ENCODE measurements at places on chromosomes 11 and 22. TPM values are rescaled to one million over a fixed set of nuclear protein-coding genes. Genes with fewer than 3 reads are reported as not detected.

- DNase-seq: no peak
Measured at GRCh38 chr11:12167061-12168000, 56.9 kb downstream of the MICAL2 start.

- DNase-seq: no peak
Measured at GRCh38 chr11:105719073-105719822, 109.4 kb downstream of the GRIA4 start.

DNA sequence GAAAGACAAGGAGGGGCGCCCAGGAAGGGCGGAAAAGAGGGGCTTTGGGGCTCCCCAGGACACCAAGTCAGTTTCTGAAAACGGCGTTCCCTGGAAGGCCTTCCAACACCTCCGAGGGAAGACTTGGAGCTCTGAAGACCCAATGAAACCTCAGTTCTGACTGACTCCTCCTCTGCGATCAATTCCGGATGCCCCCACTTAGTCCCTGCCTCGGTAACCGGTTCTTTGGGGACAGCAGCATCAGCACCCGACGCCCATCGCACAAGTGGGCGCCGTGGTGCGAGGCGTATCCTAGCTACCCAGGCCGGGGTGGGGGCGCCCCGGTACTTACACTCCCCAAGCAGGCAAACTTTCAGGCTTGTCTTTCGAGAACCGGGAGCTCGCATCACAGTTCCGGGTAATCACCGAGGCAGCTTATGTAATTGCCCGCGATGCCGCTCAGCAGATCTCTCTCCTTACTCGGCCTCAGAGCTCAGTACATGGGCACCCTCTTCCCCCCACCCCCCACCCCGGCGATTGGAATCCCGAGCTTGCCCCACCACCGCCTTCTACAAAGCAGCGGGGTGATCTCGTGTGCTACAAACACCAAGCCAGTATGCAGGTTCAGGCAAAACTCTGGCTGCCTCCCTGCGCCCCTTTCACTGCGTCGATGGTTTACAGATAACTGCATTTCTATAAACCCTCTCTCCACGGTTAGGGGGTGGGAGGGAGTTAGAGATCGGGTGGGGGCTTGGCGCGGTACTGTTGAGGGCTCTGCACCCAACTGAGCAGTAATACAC, 2.0 kb downstream of the TENM4 start:
- no peak for DNase-seq

The KREMEN1 gene
- 0.23 TPM for total RNA-seq

- DNase-seq: no peak
Measured at GRCh38 chr11:124167826-124168231, 15.3 kb upstream of the OR10D3 start.

GRCh38 chr11:119347242-119347641, 737 bp upstream of the MFRP start:
- no peak for DNase-seq

GRCh38 chr11:11660363-11660740, 38.5 kb upstream of the GALNT18 start:
- DNase-seq: no peak

The ARHGAP42 gene
- total RNA-seq: 6.0 TPM

DNA sequence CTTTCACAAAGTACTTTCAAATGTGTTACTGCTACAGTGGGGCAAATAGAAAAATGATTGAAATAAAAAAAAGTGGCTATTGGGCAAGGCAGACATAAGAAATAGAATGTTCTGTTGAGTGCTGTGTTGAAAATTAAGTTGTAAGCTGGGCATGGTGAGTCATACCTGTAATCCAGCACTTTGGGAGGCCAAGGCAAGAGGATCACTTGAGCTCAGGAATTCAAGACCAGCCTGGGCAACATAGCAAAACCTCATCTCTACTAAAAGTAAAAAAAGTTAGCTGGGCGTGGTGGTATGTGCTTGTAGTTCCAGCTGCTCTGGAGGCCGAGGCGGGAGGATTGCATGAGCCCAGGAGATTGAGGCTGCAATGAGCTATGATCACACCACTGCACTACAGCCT, 26.9 kb upstream of the LDHA start:
- no peak for DNase-seq

DNA sequence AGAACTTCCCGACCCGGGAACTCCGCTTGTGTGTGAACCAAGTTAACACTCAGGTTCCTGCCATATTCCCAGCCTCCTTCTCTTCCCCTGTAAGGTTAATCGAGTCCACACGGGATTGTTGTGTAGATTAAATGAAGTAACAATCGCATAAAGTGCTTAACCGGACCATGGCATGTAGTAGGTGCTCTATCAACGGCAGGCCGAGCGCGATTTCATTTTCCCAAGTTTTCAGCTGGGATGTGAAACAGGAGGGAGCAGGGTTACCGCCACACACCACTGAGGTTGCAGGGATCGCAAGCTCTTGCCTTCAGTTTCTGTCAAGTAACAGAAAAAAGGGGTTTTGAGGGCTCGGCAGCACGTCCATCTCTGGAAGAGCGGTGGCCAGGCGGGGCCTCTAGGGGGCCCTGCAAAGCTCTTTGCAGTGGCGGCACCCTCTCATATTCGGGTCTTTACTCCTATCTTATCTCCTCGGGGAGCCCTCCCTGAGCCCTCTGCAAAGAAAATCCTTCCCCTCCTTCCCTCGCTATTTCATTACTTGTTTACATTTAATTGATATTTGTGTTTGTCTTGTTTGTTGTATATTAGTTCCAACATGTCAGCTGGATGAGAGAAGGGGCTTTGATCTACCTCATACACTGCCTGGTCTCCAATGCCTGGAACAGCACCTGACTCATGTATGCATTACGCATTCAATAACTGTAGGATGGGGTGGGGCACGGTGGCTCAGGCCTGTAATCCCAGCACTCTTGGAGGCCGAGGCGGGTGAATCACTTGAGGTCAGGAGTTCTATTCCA, 816 bp upstream of the PLEKHA7 start:
- DNase-seq: peak; percentile 53

DNA sequence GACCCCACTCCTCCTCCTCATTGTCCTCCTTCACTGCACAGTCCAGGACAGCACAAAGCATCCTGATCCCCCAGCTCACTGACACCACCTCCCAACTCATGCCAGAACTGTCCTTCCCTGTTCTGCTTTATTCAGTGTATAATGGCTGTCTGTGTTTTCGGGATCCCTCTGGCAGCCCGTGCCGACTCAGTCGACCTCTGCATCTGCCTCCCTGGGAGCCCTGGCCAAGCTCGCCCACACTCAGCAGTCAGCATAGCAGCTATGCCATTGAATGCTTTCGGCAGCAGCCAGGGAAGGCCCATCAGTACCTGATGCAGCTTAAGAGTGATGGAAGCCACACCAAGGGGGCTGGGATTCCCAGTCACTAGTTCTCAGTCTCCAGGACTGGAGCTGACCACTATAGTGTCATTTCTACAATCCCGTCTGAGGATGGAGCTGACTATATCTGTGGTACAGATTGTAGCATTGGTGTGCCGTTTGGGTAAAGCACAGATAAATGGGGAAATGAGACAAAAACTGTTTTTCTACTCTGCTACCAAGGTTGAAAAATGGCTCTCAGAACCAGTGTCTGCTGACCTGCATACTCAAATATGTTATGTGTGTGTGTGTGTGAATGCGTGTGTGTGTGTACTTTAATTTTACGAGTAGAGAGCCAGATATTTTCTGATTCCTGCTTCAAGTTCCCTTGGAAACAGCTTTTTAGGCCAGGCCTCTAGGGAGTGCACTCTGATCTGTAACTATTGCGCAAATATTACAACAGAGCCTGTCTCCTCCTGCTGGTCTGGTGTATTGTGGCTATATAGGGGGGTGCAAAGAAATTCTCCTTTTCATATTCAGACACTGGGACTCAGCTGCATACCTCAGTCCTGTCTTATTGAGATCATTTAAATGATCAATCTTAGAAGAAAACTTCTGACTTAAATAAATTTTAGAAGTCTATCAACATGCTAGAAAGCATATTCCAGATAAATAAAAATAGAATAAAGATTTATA, 78.8 kb upstream of the TOP3B start:
- DNase-seq: no peak

DNA sequence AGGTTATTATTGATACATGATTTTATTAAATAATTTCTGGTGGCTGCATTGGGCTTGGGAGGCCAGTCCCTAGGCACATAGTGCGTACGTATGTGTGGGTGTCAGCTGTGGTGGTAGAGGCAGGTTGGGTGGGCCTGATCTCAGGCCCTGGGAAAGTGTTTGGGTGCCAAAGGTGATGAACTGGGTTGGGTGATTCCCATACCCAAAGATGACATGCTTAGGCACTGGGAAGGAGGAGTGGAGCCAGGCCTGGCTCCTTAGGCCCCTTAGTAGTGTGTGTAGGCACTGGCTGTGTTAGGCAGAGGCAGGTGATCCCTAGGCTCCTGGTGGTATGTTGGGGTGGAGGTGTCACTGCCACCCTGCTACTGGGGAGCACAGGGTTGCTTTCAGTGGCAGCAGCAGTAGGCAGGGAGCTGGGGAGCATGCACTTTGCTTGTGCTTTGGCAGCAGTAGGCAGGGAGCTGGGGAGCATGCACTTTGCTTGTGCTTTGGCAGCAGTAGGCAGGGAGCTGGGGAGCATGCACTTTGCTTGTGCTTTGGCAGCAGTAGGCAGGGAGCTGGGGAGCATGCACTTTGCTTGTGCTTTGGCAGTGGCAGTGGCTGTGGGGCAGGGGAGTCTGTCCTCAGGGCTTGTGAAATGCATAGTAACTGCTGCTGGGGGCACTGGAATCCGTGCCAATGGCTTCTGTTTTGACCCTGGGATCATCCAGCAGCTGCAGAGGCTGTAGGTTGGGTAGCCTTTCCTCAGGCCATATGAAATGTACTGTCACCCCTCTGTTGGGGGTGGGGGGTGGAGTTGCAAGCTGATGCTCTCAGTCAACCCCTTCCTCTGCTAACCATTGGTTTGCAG, 84.4 kb downstream of the RRM1 start:
- no peak for DNase-seq

GRCh38 chr11:14582793-14583192, 60.8 kb upstream of the PDE3B start:
- DNase-seq: no peak

DNA sequence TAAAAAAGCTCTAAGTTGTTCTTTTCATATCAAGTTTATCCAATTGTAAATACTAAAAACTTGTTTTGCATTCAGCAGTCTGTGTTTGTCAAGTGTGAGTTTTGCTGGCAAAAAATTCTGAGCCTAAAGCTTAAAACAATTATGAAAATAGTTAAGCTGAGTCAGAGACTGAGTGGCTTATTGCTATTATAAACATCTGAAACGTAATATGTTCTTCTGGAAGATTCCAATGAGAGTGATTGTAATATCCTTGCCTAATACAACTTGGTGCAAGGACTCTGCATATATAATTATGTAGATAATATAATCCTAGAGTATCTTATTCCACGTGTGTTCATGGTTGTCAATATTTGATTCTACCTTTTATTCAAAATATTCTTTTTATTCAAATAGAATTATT, 14.1 kb upstream of the NUP50 start:
- DNase-seq: no peak

GRCh38 chr11:113568566-113568965, 93.4 kb upstream of the DRD2 start:
- DNase-seq: no peak

The CEP164 gene
- total RNA-seq: 49.9 TPM

DNA sequence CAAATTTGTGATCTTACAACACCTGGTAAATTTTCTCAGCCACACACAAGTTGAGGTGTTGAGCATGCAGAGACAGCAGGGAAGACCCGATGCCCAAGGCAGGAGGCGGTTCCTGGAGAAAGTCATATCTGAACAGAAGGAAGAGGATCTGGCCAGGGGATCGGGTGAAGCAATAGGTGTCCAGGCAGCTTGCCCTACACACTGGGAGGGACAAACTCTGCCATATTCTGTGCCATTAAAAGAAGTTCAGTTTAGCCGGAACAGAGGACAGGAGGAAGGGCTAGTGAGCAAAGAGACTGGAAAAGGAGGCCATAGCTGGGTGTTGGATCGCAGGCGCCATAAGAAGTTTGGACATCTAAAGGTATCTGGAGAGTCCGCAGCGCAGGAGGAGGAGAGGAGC, 76.5 kb downstream of the TMPRSS5 start:
- no peak for DNase-seq

The OR51I1 gene
- total RNA-seq: not detected

The CD248 gene
- total RNA-seq: 0.32 TPM

GRCh38 chr22:46617207-46617985, 2.8 kb upstream of the GRAMD4 start:
- no peak for DNase-seq

DNA sequence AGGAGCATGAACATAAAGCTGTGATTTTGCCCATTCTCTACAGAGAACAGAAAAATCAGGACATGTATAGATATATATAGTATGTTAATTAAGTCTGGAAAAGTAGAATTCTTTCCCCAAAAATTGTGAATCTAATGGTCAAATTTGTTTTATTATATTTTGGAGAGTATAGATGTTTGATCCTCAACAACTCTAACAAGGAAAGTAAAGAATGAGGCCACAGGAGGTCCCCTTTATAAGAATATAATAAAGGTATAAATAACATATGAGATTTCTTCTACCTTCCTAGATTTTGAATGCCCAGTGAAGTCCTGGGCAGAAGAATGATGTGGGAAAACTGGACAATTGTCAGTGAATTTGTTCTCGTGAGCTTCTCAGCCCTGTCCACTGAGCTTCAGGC, at the start of gene OR10A4:
TSS of gene OR10A4 (plus strand) at position 301 of the 400 bp plus-strand sequence. CDS start at position 324, 23 bp downstream.
- DNase-seq: no peak

DNA sequence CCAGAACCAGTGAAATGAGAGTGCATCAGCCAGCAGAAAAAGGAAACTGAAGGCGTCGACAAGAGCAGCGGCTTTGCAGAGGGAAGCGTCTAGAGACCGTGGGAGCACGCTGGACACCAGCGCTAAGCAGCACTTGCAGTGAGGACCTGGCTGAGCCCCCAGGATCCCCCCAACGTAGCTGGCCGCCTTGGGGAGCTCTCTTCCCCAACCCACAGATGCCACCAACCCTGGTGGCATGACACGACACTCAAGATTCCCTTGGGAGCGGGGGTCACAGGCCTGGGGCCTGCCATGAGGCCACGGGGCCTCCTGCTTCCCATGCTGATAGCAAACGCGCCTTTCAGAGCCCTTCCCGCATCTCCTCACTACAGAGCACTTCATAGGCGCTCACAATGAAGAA, 13.4 kb upstream of the TESMIN start:
- no peak for DNase-seq

GRCh38 chr11:43868852-43869567, 11.6 kb upstream of the ALKBH3 start:
- peak; percentile 77 for DNase-seq

GRCh38 chr11:116409238-116409637, 363.5 kb downstream of the BUD13 start:
- no peak for DNase-seq

The PATE2 gene
- not detected for total RNA-seq

- DNase-seq: no peak
Measured at GRCh38 chr11:33801821-33802193, 27.5 kb upstream of the FBXO3 start.

DNA sequence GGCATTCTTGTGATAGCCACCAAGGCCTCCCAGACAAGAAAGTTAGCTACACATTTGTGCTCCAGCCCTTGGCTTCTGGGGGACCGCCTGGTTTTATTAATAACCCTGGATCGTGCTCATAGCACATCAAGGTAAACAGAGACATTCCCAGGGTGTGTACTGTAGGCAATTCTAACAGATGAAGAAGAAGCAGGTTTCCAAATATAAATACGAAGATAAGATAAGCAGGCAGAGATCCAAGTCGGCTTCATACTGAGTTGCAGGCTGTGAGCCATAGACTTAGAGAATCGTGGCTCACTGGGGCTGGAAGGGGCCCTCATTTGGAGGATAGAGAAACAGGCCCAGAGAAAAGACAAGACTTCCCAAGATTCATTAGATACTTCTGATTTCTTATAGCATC, 131.4 kb downstream of the TENM4 start:
- no peak for DNase-seq
